ENCODE measurements at places on chromosomes 13 and 19.

DNA sequence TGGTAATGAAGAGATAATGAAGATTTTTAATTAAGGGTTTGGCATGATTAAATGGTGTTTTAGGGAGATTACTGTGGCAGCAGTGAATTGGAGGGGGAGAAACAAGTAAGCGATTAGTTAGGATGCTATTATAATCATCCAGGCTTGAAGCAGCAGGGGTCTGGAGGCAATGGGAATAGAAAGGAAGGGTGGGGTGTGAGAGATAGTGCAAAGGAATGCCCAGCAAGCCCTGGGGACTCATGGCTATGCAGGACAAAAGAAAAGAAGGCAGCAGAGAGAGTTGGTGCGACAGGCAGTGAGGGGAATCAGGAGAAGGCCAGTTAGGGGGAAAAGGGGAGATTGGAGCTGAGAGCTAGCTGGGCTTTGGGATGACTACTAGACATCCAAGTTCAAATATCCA lies 34.5 kb downstream of the SOX21 start:
- no peak for DNase-seq

GRCh38 chr19:51809787-51810186 lies 14.8 kb downstream of the FPR3 start:
- DNase-seq = no peak

DNA sequence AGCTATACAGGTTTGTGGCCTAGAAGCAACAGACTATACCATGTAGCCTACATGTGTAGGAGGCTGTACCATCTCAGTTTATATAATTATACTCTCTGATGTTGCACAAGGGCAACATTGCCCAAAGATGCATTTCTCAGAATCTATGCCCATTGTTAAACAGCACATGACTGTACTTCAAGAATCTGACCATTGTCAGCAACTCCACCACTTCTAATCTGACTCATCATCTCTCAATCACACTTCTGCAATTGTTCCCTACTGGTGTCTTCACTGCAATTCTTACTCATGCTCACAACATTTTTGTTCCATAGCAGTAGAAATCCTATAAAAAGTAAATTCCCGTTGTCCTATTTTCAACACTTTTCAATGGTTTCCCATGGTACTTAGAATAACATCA lies 63.9 kb upstream of the ATXN8OS start:
- no peak for DNase-seq

DNA sequence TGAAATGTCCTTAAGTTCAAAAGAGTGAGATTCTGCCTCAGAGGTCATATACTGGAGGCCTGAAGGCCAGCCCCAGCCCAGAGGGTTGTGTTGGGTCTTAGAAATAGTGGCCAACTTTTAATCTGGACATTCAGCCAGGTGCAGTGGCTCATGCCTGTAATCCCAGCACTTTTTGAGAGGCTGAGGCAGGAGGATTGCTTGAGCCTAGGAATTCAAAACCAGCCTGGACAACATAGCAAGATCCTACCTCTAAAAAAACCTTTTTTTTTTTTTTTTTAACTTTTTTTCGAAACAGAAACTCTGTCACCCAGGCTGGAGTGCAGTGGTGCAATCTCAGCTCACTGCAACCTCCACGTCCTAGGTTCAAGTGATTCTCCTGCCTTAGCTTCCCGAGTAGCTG lies 15.5 kb downstream of the DPF1 start:
- no peak for DNase-seq

DNA sequence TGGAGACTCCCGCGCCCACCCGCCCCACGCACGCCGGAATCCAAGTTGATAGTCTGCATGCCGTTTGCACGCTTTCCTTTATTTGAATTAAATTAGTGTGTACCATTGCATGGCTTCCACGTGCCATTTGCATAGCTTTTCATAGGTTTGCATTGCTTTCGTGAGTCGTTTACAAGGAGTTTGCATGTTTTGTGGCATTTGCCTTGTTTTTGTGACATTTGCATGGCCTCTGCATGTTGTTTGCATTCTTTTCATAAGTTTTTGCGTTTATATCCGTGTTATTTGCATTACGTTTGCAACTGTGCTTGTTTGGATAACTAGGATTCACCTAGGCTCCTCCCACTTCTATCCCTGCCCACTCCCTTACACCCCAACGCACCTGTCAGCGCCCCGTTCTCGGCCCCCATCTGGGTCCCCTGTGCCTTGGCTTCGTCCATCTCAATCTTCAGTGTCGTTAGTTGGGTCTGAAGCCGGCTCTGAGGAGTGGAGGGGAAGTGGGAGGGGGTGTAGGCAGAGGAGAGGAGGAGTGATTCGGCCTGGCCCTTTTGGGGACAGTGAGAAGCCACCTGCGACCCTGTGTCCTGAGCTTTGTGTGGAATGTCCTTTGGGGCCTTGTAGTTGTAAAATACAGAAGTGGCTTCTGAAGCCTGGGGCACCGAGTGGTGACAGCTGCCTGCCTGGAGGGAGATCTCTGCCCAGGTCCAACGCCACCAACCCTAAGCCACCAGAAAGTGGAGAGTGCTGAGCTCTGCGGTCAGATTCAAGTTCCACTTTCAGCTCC lies 2.4 kb downstream of the CCDC194 start:
- DNase-seq = no peak

DNA sequence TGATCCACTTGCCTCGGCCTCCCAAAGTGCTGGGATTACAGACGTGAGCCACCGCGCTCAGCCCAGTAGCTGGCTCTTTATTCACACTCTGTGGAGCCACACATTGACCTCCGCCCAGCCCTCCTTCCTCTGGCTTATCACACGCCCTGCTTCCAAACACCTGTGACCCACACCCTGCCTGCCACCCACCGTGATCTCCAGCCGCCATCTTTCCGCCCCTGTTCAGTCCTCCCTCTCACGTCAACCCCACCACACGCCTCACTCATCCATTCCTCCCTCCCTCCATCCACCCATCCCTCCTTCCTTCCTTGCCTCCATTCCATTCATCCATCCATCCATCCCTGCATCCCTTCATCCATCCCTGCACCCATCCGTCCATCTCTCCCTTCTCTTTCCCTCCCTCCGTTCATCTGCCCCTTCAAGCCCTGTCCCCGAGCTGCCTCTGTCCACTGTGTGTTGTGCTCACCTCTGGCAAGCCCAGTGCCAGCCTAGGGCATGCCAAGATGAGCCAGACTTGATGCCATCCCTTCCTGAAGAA lies 17.6 kb downstream of the ZNF296 start:
- DNase-seq = no peak

DNA sequence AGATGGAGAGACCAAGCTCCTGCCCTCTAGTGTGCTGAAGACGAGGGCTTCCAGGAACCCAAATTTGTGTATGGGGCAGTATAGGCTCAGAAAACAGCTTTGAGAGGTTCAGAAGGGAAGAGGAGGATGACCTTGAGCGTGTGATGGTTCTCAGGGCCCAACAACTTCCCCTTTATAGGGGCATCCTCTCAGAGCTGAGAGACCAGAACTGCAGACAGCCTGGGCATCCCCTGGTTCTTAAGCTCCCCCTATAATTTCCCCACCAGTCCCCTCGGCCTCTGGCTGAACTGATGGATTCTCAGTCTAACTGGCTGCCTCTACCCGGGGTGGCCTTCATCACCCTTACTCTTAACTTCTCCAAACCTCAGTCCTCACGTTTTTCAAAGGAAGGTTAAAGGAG lies 167.5 kb downstream of the URI1 start:
- DNase-seq = no peak

DNA sequence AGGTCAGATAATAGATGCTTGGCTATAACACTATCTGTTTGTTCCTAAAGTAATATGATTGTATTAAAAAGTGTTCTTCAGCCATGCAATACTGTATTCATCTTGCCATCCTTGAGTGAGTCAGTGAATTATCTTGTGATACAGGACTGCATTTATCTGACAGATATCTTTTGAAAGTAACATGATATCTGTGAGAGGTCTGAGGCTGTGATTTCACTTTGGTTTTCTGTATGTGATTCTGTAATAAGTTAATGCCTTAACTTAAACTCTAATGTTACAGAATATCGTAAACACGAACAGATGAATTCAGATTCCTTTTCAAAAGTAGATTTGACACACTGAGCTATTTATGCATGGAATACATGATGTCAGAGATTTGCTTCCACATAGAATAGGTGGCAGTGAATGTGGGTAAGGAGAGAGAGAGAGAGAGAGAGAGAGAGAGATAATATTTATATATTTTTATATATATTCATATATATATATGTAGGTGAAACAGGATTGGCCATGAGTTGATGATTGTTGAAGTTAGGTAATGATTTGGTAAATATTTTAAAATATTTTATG lies 97.9 kb upstream of the RNF113B start:
- no peak for DNase-seq

DNA sequence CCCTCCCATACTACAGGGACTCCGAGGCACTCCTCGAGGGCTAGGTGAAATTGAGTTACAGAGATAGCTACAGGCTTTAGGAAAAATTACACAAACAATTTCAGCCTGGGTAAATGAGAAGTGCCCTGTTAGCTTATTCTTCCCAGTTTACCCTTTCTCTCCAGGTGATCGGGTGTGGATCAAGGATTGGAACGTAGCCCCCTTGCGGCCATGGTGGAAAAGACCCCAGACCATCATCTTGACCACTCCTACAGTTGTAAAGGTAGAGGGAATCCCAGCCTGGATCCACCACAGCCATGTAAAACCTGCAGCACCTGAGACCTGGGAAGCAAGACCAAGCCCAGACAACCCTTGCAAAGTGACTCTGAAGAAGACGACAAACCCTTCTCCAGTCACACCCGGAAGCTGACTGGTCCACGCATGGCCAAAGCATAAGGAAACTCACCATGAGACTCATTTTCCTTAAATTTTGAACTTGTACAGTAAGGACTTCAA lies 600.6 kb downstream of the UQCRFS1 start:
- DNase-seq = no peak

DNA sequence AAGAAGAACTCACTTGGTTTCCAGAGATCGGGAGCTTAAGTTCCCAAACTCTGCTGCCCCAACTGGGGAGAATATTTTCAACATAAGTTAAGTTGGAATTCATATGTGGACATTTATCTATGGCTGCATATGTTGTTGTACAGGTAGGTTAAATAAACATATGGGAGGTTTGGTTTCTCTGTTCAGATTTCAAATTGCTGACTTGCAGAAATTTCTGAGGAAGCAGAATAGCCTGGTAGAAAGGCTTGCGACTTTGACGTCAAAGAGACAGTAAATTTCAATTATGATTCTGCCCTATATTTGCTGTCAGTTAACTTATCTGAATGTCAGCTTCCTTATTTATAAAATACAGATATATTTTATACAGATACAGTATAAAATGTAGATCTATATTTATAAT lies 40.0 kb upstream of the TPP2 start:
- no peak for DNase-seq

DNA sequence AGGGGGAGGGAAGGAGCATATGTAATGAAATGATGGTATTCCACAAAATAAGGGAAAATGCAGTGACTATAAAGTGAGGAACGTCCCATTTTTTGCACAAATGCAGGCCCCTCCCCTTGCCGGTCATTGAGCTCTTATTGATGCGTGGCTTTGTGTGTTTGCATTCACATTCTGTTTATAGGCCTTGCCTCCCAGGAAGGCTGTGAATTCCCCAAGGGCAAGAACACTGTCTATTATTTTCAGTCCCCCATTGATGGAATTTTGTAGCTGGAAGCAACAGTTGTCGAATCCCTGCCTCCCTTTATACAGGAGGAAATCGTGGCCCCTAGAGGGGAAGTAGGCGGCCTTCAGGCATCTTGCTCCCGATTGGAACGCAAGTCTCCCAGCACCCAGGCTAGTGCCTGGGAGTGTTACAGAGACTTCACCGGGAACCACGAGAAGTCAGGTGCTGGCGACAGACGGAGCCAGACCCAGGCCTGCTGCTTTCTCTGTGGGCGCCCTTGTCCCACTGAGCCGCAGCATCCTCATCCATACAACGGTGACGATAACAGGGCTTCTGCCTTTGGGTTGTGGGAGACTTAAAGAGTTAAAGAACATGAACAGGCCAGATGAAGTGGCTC lies 6.9 kb downstream of the SBSN start:
- no peak for DNase-seq

GRCh38 chr13:51155161-51155560 lies 44.1 kb upstream of the C13orf42 start:
- DNase-seq = no peak

DNA sequence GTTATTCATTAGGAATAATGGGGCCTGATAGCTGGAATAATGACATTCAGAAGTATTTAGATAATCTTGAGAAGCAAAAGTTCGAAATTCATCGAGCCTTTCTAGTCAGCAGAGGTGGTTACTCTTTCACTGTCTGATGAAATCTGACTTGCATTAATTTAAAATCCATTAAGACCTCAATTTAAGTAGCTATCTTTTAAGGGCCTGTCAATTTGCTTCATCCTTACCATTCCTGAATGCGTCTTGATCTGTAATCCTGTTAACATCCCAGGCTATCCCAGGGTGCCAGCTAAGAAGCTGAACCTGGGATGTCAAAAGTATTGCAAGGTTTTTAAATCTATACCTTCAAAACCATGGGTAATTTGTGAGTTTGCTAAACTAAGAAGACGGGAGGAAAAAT lies 1491.0 kb upstream of the MIR17HG start:
- DNase-seq = no peak

- no peak for DNase-seq
Measured at GRCh38 chr19:18439025-18439909, 1.3 kb upstream of the ISYNA1 start.

- DNase-seq = no peak
Measured at GRCh38 chr13:44307844-44308243, 65.8 kb upstream of the SERP2 start.

GRCh38 chr19:23762548-23762883 lies 3.8 kb upstream of the ZNF681 start:
- DNase-seq = no peak

GRCh38 chr13:100506154-100506553 lies 82.4 kb downstream of the GGACT start:
- no peak for DNase-seq

- DNase-seq = peak; percentile 51
Measured at GRCh38 chr13:38763446-38764381, 76.8 kb downstream of the FREM2 start.

- peak; percentile 65 for DNase-seq
Measured at GRCh38 chr19:30669329-30670010, 297.3 kb downstream of the ZNF536 start.

GRCh38 chr19:50432221-50433028 lies at the start of gene MYBPC2:
Gene MYBPC2 (plus strand): TSS chr19:50432892. CDS start chr19:50432954, 62 bp downstream.
- DNase-seq = no peak

- no peak for DNase-seq
Measured at GRCh38 chr19:56573914-56574313, 6.6 kb downstream of the ZNF470 start.

- no peak for DNase-seq
Measured at GRCh38 chr13:22009500-22009899, 338.6 kb downstream of the FGF9 start.

Data from NCI-H1105 (cell line).